ENCODE measurements at places on chromosomes 4 and X. TPM values are rescaled to one million over a fixed set of nuclear protein-coding genes. Genes with fewer than 3 reads are reported as not detected.

The CXorf65 gene
- total RNA-seq, result not detected

DNA sequence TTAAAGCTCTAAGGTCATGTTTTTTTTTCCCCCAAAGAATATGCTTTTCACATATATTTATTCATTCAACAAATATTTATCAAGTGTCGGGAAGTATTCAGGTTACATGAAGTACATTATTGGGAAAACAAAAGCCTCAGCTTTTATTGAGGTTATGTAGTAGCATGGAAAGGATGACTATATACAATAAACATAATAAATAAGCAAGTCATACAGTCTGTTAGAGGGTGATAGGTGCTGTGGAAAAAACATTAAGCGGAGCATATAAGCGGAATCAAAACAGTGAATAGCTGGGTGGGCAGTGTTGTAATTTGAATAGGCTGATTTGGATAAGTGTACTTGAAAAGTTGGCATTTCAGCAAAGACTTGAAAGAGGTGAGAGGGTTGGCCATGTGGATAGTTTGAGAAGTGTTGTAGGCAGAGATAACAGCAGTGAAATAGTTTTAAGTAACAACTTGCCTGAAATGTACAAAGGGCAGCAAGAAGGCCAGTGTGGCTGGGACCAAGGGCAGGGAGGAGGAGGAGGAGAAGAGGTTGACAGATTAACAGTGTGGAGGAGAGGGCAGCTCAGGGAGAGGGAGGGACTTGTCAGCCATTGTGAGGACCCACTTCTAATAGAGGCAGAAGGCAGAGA lies 558.7 kb downstream of the SPRY1 start:
- DNase-seq, result no peak

The MUC7 gene
- not detected for total RNA-seq

- no peak for DNase-seq
Measured at GRCh38 chr4:27293831-27294230, 433.2 kb downstream of the STIM2 start.

- no peak for DNase-seq
Measured at GRCh38 chrX:72408885-72409284, 103.2 kb upstream of the CITED1 start.

The ALAS2 gene
- 15.6 TPM for total RNA-seq

The COL4A5 gene
- 129 TPM for total RNA-seq

- DNase-seq, result no peak
Measured at GRCh38 chrX:41561045-41561444, 113.9 kb downstream of the NYX start.

The G6PD gene
- total RNA-seq, result 25.0 TPM
